ENCODE measurements at places on chromosomes 13 and 19.

DNA sequence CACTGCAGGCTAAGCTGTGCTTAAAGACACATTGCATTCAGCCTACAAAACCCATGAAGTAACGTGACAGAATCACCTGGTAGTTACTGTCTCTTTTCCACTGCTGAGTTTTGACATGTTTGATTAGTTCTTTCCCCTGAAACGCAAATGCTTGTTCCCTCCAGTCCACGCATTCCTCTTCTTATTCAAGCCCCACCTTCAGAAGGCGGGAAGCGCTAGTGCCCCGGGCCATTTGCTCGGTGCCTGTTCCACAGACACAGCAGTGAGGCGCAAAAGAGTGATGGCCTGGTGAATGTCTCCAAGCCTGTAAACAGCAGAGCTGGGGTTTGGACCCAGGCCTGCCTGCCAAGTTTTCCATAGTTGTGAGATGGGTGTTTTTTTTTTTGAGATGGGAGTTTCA is 10.9 kb downstream of the ACP4 start:
- no peak for DNase-seq

DNA sequence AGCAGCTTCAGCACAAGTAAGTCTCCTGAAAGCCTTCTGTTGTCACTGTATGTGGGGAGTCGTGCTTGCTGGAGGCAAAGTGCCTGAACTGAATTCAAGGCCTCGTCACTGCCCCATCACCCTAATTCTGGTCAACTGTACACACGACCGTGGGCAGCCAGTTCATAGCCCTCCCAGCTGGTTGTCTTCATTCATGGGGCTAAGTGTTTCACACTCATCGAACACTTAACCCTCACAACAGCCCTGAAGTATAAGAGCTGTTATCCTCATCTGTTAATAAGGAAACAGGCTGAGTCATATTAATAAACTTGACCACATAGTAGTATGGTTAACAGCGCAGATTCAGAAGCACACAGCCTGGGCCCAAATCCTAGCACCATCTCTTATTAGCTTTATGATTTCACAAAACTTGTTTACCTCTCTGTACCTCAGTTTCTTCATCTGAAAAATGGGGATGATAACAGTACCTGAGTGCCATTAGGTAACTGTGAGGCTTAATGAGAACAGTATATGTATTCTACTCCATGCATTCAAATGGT is 66.7 kb downstream of the CDADC1 start:
- DNase-seq = no peak

GRCh38 chr13:73168953-73169401 is 110.2 kb downstream of the KLF5 start:
- DNase-seq = no peak

GRCh38 chr19:29596885-29597525 is 9.1 kb upstream of the POP4 start:
- no peak for DNase-seq

- DNase-seq = no peak
Measured at GRCh38 chr13:56338421-56338820, 802.3 kb upstream of the PRR20A start.

- DNase-seq = no peak
Measured at GRCh38 chr19:18719541-18719940, 36.1 kb downstream of the CRTC1 start.

DNA sequence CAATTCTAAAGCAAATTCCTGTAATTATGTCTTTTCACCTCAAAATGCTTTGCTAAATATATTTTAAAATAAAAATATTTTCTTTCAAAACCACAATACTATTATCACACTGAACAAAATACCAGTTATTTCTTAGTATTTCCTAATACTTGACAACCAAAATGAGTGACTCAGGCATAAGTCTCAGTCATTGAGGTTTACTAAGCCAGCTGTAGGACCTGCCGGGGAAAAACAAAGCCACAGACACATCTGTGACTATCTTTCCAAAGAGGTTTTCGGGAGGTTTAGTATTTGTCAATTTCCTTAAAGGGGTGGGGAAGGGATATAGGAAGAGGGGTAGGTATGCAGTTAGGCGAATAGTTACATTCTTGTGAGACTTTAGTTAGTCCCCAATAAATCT is 3.2 kb upstream of the ZNF235 start:
- no peak for DNase-seq

DNA sequence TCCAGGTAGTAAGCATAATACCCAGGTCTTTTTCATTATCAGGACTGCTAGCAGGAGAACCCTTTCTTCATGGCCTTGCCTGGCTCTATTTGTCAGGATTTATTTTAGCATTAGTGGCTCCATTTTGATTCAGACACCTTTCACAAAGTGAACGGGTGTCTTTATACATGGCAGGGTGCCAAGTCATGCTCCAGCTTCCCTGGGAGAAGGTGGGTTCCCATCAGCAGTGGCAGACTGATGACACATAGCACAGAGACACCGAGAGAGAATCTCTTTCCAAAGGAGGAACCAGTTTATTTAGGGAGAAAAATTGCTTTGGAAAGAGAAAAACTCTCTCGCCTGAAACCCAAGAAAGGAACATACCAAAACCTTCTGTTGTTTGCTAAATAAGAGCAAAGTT is 135.3 kb upstream of the TMTC4 start:
- no peak for DNase-seq

DNA sequence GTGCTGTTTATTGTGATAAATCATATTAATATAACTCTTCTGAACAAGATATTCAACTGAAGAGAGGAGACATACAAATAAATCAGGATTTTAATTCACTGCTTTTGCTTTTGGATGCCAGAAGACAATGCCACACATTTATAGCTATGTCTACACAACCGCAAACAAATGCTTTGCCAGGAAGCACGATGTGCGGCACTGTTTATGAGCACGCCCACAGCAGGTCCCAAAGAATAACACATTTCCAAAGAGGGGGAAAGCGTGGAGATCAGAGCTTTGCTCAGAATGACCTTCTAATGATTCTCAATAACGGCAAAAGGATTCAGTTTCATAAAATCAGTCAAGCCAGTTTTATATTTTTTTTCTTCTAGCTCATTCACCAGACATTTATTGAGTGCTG is 16.7 kb downstream of the FAM216B start:
- no peak for DNase-seq

- DNase-seq = peak; percentile 71
Measured at GRCh38 chr19:41746593-41747227, 8.6 kb upstream of the CEACAM6 start.

- no peak for DNase-seq
Measured at GRCh38 chr13:112959206-112959605, 9.8 kb upstream of the MCF2L start.

DNA sequence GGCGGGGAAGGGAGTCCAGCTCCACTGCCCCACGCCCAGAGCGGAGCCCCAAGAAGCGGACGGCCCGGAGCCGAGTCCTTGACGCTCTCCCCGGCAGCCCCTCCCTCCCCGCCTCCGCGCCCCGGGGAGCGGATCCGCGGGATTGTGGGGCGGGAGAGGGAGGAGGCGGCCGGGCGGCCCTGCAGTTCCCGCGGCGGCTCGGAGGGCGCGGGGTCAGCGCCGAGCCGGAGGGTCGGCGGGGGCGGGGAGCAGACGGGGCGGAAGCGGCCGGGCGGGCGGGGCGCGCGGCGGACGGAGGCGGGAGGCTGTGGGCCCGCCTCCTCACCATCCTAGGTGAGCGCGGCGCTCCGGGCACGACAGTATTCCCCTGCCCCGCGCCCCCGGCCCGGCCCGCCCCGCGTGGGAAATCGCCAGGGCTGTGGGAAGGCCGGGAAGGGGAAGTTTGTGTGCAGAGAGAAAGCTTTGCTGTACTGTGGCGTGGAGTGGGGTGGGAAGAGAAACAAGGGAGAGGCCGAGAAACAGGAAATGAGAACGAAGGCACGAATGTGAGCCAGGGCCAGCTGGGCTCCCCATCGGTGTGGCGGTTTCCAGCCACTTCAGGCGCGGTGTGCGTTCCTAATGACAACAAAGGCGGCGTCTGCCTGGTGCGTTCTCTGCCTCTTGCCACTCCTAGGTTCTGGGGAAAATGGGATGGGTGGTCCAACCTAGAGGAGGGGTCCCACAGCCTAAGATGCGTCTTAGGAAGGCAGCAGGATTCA is 1.3 kb upstream of the KLF12 start:
- peak; percentile 90 for DNase-seq

DNA sequence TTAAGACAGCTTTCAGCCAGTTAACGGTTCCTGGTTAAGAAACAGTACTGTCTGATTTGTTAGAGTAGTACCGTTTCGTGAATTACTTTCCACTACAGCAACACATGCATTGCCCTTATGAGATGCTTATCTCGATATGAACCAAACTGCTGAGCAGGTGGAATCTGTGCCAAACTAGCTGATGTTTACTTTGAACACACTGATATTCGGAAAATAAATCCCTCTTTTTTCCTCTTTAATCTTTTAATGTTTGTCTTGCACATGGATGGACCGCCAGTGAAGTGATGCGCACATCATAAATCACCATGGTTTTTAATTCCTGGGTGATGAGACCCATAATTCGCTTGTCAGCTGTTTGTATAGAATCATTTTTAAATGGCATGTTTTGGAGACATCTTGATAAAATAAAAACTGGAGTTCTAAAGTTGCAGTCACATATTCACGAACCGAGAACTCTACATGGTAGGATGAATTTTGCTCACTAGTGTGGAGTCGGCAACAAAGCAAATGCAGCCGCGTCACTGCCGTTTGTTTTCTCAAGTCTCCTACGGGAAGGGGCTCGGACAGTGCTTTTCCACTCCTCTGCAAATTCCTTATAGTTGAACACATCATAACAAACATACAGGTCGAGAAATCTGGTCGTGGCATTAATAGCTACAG is 1.1 kb downstream of the GJA3 start:
- DNase-seq = no peak

DNA sequence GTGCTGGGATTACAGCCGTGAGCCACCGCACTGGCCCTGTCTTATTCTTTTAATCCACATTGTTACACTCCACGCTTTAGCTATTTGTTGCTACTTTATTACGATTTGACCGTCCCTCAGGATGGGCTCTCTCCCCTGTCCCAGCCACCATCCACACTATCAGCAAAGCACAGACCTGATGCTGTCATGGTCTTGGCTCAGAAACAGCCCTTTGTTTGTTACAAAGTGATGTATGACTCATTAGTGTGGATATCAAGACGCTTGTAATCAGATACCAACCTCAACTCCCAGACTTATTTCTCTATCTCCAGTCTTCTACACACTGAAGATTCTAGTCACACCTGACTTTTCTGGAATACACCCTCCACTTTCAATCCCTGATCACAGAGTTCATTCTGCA is 84.6 kb upstream of the FREM2 start:
- no peak for DNase-seq

DNA sequence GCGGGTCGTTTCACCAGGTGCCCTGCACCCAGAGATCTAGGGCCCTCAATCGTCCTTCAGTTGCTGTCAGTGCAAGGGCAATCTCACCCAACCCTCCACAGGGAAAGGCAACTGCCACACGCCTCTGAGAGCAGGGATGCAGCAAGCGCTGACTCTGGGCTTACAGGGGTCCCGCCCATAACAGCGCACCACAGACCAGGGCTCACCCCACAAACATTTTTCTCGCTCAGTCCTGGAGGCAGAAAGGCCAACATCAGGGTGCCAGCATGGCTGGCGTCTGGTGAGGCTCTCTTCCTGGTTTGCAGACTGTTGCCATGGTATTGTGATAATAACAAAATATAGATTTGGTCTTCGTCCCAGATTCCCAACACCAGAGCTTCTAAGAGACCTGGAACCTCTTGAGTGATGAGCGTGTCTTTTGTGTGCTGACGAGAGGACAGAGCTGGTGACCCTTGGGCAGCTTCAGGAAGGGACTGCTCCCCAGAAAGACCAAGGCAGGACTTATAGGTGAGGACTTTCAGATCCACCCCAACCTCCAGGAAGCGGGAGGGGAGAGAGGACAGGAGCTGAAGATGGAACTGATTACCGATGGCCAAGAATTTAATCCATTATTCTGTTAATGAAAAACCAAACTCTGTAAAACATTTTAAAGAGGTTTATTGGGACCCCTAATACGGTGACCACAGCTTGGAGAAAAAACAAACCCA is 51.3 kb downstream of the C13orf46 start:
- no peak for DNase-seq

GRCh38 chr13:112845511-112846144 is 123.4 kb upstream of the MCF2L start:
- no peak for DNase-seq

DNA sequence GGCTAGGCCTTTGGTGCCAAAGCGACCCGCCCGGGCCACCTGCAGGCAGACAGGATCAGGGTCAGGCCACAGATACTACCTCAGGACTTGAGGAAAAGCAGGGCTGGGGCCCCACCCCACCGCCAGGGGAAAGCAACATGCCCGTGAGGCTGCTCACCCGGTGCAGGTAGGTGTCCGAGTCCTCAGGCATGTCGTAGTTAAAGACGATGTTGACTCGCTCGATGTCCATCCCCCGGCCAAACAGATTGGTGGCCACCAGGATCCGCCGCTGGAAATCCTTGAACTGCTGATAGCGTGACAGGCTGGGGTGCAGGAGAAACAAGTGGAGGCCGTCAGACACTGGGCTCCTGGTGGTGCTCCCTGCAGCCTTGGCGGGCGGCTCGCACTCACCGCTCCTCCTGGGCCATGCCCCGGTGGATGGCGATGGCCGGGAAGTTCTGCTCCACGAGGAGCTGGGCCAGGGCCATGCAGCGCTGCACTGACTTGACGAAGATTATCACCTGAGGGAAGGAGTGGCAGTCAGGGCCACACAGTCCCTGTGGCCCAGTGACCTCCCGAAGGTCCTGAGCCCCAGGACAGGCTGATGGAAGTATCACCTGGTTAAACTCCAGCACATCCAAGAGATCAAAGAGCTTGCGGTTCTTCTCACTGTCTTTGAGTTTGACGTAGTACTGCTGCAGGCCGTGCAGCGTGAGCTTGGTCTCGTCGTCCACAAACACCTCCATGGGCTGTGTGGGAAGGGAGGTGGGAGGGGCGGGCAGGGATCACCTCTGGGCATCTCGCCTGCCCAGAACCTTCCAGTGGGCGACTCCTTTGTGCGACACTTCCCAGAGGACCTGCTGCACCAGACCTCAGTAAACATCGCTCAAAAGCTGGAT is 9.8 kb downstream of the DDX39A start:
- no peak for DNase-seq

DNA sequence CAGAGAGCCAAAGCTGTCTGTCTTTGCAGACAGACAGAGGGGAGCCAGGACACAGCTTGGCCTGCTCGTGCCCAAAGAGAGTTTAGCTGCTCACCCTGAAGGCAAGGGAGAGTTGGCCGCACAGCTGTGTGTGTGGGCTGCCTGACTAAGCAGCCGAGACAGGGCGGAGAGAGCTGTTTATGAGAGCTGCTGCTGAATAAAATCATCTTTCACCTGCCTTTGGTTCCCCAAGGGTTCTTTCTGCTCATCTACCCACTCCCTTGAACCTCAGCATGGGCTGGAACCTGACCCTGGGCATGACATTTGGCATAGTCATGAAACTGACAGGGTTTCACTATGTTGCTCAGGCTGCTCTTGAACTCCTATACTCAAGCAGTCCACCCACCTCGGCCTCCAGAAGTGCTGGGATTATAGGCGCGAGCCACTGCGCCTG is 98.2 kb downstream of the RBM26 start:
- peak; percentile 66 for DNase-seq

- no peak for DNase-seq
Measured at GRCh38 chr13:94822356-94822755, 110.0 kb upstream of the SOX21 start.

Data from NAMALWA (cell line).